Thyroid gland (tissue), 4 donors: ENCODE measurements at places on chromosomes 13 and 19. TPM values are rescaled to one million over a fixed set of nuclear protein-coding genes. Genes with fewer than 3 reads are reported as not detected.

- no peak overlapping the region for H3K4me3 ChIP-seq
- H3K27ac ChIP-seq: no peak overlapping the region
- no peaks in the 10 kb centered on the region for H3K36me3 ChIP-seq
- no peak for DNase-seq
- H3K4me1 ChIP-seq: no peaks in the 10 kb centered on the region
Observed at GRCh38 chr19:1073956-1074517, 7.1 kb downstream of the ARHGAP45 start.

Gene ADGRE2
- total RNA-seq: 2.6 TPM

- no peaks in the 10 kb centered on the region for H3K27me3 ChIP-seq
- DNase-seq: peak; percentile 15
- no peaks in the 10 kb centered on the region for H3K4me1 ChIP-seq
- H3K36me3 ChIP-seq: no peaks in the 10 kb centered on the region
Observed at GRCh38 chr13:97423300-97424045, 10.5 kb upstream of the RAP2A start.

Gene CYP2A6
- not detected for total RNA-seq

- no peak overlapping the region for H3K27ac ChIP-seq
- H3K4me3 ChIP-seq: no peak overlapping the region
- no peak for DNase-seq
- no peaks in the 10 kb centered on the region for H3K27me3 ChIP-seq
- no peaks in the 10 kb centered on the region for H3K36me3 ChIP-seq
- H3K4me1 ChIP-seq: no peaks in the 10 kb centered on the region
Observed at GRCh38 chr13:46530084-46530935, 22.7 kb upstream of the LRCH1 start.

Gene PRTN3
- not detected for total RNA-seq

DNA sequence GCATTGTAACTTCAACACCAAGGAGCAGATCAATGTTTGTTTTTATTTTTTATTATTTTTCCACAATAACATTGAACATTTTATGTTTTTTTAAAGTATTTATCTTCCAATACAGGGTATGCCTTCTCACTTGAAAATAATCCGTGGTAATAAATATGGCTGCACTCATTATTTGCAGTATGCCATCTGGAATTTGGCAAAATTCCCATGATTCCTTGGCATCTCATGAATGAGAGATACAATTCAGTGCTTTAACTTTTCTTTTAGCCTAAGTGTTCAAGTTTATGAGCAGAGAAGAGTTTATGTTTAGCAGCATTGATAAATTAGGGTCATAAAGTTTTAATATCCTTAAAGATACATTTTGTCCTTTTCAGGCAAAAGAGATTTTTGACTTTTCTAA is 1109.6 kb upstream of the ATXN8OS start:
- no peaks in the 10 kb centered on the region for H3K27me3 ChIP-seq
- no peak for DNase-seq
- no peaks in the 10 kb centered on the region for H3K4me1 ChIP-seq

Gene DIS3
- 31.4 TPM for total RNA-seq
